CD4-positive, alpha-beta memory T cell (primary cell): ENCODE measurements at places on chromosomes 11 and 22. TPM values are rescaled to one million over a fixed set of nuclear protein-coding genes. Genes with fewer than 3 reads are reported as not detected.

- DNase-seq, result no peak
These were observed 9.7 kb downstream of the MRTFA start for GRCh38 chr22:40626851-40627250.

- no peak for DNase-seq
These were observed 22.8 kb upstream of the GUCY1A2 start for GRCh38 chr11:107041088-107041444.

GRCh38 chr11:35065566-35065965, 73.4 kb upstream of the CD44 start:
- no peak for DNase-seq

DNA sequence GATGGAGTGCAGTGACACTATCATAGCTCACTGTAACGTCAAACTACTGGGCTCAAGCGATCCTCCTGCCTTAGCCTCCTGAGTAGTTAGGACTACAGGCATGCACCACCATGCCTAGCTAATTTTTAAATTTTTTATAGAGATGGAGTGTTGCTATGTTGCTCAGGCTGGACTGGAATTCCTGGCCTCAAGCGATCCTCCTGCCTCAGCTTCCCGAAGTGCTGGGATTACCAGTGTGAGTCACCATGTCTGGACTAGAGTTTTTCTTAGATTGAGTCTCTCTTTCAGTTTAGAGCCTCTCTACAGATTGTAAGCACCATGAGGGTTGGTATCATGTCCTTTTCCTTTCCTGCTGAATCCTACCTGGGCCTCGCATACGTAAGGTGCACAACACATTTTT, 57.3 kb upstream of the ALKBH3 start:
- DNase-seq, result no peak

DNA sequence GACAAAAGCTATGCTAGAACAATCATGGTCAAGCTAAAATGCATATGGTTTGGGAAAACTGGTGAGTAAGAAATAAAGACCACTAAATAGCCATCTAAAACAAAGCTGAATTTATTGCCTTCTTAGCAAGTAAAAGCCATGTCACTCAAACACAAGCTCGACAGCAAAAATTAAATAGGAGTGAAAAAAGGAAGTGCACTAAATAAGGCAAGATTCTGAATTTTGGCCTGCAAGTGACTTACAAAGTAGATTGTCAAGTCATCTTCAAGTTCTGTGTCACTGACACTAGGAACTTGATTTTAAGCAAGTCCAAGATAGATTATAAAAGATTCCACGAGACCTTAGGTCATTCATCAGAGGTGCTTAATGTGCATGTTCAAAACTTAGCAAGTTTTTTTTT, 27.4 kb downstream of the TUG1 start:
- no peak for DNase-seq

Gene SYCE3
- total RNA-seq, result not detected

DNA sequence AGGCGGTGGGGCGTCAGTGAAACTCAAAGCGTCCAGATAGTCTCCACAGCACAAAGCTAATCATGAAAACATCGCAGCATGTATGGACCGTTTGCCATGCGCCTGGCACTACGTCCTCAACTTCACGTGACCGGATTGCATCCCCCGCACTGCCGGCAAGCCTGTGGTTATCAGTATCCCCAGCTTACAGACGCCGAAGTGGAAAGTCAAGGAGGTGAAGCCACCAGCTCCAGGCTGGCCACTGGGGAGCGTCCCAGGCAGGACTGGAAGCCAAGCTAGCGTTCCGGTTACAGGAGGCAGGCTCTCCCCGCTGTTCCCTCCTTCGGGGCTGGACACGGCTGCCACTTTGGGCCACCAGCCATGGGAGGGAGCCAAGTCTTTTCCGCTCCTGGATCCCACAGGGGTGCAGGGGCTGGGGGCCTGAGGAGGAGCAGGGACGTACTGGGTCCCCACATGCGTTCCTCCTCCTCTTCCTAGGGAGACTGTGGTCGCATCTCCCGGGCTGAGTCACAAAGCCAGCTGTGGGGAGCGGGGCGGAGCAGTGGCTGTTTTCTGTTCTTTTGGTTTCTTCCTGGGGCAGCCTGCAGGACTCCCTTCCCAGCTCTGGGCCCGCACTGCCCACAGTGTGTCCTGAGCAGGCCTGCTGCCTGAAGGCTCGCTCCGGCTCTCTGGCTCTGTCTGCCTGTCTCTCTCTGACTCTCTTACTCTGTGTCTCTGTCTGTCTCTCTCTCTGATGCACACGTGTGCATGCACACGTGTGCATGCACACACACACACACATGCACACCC, 4.3 kb upstream of the OSBPL5 start:
- DNase-seq, result no peak

DNA sequence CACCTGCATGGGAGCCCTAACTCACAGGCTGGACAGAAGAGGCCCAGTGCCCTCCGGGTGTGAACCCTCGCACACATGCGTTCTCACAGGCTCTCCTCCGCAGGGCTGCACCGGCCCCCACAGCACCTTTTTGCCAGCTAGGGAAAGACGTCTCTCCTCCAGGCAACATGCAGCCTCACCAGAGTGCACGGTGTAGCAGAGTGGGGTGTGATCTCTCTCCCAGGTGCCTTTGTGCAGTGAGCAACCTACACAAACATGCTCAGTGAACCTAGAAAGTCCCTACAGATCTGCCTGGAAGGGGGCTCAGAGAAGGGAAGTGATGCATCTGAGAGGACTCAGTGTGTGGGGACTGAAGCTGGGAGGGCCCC, 3.7 kb upstream of the CARNS1 start:
- no peak for DNase-seq

GRCh38 chr11:70654016-70654415, 255.7 kb downstream of the CTTN start:
- DNase-seq, result no peak

GRCh38 chr11:131809203-131809918, 438.9 kb downstream of the NTM start:
- no peak for DNase-seq

Gene TIGD3
- 1.1 TPM for total RNA-seq

Gene TREH
- not detected for total RNA-seq

Gene ANKK1
- 2.7 TPM for total RNA-seq

GRCh38 chr11:114215871-114216795, 80.1 kb upstream of the NNMT start:
- no peak for DNase-seq

GRCh38 chr11:101825531-101825930, 89.3 kb upstream of the CEP126 start:
- no peak for DNase-seq

- no peak for DNase-seq
These were observed 7.5 kb downstream of the NARS2 start for GRCh38 chr11:78567209-78567608.
